ENCODE measurements at places on chromosomes 4 and X.

DNA sequence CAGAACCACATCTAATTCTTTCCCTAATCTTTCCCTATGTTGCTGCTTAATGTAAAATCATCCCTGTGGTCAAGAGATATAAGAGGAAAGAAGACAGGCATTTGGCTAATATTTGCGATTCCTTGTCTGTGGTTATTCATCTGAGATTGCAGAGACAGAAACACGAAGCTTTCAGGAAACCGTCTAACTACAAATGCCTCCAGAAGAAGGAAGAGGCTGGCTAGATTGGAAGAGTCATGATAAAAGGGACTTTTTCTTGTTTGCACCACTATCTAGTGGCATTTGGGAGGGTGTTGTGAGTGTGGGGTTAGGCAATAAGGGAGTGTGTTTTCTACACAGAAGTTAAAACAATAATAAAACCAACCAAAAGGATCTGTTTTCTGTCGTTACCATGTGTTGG, 43.9 kb downstream of the TMEM154 start:
- DNase-seq, result no peak

- no peak for DNase-seq
These were observed 124.0 kb upstream of the UNC5C start for GRCh38 chr4:95672811-95673210.

DNA sequence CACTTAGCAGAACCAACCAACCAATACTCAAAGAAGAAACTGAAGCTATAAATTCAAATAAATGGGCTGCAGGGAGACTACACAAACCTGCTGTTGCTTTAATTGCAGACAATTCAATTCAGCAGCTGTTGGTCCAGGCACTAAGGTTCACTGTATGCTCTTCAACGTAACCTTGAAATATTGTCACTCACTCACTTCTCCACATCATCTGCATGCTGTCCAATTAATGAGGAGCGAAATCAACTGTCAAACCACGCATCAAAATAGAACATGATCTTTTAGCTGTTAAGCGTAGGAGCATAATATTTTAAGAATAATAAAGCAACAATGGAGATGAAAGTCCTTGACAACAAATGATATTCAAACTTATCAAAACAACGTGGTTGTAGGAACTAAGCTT, 17.0 kb downstream of the ENOX2 start:
- no peak for DNase-seq

GRCh38 chrX:75603833-75604232, 81.0 kb upstream of the ZDHHC15 start:
- DNase-seq, result no peak

DNA sequence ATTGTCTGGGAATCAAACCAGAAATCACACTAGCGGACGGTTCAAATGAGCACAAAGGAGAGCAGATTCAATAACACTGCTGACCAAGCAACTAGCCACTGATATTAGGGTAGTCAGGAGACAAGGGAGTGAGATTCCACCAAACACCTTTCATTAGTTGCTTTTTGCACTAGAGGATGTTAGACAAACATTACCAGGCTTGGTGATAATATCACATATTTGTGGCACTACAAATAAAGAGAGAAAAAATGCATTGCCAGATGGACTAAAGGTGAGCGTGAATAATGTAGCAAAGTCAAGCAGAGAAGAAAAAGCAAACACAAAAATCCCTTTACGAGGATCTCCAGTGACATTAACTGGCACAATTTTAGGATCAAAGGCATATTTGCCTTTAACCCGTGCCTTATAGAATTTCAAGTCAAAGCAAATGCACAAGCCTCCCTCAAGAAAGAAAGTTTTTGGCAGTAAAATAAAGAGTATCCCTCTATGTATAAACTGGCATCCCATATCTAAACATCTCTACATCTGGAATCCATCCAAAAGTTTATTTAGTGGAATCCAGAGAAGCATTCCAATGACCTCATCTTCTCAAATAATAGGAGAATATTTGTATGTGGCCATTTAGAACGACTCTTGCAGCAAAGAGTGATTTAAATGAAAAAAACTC, 290.9 kb downstream of the KCTD8 start:
- no peak for DNase-seq

GRCh38 chr4:153140294-153140693, 63.9 kb upstream of the TRIM2 start:
- DNase-seq, result no peak

DNA sequence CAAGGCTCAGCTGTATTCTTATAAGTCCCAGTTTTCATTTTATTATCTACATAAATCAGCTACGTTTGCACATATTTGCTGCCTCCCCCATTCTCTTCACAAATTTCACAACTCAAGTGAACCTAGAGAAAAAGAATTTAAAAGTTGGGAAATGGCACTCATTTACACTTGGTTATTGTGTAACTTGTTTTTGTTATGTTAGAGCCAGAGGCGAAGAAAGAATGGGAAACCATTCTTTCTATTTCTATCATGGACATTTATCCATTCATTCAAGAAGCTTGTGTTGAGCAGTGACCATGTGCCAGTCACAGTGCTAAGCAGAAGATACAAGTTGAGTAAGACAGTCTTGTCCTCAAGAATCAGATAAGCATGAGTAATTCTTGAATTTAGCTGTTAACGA, 13.5 kb downstream of the LIAS start:
- DNase-seq, result no peak

DNA sequence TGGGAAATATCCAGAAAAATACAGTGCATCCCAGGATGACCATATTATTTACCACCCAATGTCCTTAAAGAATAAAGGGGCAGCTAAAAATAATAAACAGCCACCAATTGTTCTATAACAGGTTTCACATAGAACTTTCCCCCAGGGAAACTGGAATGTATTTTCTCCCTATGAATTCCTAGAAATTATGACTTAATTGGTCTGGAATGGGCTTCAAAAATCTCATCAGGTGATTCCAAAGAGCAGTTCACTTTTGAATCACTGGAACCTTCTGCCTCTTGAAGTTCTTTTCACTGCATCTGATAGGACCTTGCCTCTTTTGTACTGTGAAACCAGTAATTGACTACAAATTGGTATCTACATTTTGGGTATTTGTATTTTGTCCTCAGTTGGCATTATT, 119.3 kb downstream of the ZNF330 start:
- DNase-seq, result no peak

All from effector CD8-positive, alpha-beta T cell (primary cell).